Caudate nucleus (tissue), 63 donors: ENCODE measurements at places on chromosomes 4 and X.

DNA sequence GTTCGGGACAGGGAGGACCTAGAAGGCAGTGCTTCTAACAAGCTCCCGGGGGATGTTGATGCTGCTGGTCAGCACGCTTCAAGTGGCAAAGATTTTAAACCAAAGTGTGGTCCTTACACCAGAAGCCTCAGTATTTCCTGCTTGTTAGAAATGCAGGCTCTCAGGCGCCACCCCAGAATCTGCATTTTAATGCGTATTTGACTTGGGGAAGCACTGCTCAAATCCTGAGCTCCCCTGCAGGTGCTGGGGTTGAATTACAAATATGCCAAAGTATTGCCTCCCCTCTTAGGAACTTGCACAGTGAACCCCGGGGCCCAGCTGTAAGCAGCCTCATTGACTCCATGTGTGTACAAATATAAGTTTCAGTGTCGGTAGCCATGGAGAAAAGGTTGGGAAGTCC, 70.8 kb upstream of the RAI2 start:
- DNase-seq = no peak

- no peak for DNase-seq
Observed at GRCh38 chr4:183729069-183729406, 69.9 kb downstream of the TRAPPC11 start.

DNA sequence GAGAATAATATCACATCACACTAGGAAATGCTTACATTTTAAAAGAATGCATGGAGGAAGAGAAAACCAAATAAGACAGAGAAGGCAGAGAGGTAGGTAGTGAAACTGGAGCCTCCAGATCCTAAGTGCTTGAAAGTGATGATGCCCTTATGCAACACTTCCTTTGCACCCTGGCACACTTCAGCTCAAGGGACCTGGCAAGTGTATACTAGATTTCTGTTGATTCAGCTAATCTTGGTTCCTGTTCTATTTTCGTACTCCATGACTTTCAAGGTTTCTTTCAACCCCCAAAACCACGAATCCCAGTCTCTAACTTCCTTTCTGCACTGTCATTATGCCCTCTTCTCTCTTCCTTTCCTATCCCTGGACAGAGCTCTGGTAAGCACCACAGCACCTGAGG, 36.9 kb upstream of the SH3KBP1 start:
- no peak for DNase-seq

DNA sequence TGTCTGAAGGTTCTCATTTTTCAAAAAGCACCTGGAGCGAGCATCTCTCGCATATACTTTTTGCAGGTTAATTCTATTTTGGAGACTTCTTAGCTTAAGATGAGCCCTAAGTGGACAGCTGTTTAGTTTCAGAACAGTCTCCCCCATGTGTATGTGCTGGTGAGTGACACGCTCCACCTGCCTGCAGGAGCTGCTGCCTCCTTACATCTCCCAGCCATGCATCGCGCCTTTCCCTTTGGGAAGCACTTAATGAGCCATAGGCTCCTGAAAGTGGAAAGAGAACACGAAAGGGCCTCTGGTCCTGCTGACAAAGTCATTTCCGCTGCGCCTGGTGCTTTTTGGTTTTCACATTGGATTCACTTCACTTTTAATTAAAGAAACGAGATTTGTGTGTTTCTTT, 56.1 kb downstream of the TRIML2 start:
- no peak for DNase-seq

GRCh38 chrX:120566817-120567216, 6.1 kb upstream of the CUL4B start:
- DNase-seq = no peak

- DNase-seq = no peak
Observed at GRCh38 chr4:32745351-32745750, 2025.2 kb downstream of the PCDH7 start.

- DNase-seq = no peak
Observed at GRCh38 chr4:183424109-183424744, 20.2 kb upstream of the CDKN2AIP start.

DNA sequence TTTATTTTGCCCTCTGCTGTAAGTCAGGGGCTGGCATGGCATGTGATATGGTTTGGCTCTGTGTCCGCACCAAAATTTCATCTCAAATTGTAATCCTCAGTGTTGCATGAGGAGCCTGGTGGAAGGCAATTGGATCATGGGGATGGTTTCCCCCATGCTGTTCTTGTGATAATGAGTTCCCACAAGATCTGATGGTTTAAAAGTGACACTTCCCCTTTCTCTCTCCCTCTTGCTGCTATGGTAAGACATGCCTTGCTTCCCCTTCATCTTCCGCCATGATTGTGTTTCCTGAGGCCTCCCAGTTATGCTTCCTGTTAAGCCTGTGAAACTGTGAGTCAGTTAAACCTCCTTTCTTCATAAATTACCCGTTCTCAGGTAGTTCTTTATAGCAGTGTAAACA, 72.0 kb upstream of the MSX1 start:
- no peak for DNase-seq

GRCh38 chr4:122017296-122017695, 65.4 kb upstream of the TRPC3 start:
- no peak for DNase-seq

GRCh38 chr4:105895583-105896460, 551 bp downstream of the NPNT start:
- DNase-seq = no peak

DNA sequence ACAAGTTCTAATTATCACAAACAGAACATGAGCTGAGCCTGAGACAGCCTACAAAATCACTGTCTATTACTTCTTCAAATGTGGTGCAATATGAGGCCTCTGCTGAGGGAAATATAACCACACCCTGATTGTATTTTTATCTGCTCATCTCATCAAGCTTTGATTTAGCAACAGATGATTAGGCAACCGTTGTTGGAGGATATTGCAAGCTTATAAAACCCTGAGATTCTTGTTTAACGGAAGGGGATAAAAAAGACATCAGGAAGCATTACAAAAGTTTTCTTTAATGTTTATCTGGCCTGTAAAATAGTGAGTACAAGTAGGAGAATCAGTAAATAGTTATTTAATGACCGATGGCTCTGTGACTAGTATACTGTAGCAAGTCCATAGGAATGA, 108.5 kb downstream of the ZNF330 start:
- DNase-seq = no peak

- no peak for DNase-seq
Observed at GRCh38 chr4:87032884-87033533, 98.2 kb downstream of the AFF1 start.

GRCh38 chr4:102263024-102263787, 82.1 kb downstream of the SLC39A8 start:
- no peak for DNase-seq

DNA sequence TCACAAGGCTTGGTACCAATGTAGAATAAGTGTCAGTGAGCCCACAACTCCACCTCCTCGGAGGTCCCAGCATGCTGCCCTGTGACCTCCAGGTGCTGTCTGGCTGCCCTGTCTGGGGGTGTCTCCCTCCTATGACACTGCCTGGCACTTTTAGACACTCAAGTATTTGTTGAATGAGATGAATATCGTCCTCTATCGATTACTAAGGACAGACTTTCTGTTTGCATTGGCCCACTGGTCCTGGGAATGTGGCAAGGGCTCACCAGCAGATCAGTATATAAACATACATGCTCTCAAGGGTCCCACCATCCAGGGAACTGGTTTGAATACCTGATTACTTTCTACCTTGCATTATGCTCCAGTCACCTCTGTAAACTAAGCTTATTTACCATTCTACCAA, 333.0 kb downstream of the NR3C2 start:
- no peak for DNase-seq

DNA sequence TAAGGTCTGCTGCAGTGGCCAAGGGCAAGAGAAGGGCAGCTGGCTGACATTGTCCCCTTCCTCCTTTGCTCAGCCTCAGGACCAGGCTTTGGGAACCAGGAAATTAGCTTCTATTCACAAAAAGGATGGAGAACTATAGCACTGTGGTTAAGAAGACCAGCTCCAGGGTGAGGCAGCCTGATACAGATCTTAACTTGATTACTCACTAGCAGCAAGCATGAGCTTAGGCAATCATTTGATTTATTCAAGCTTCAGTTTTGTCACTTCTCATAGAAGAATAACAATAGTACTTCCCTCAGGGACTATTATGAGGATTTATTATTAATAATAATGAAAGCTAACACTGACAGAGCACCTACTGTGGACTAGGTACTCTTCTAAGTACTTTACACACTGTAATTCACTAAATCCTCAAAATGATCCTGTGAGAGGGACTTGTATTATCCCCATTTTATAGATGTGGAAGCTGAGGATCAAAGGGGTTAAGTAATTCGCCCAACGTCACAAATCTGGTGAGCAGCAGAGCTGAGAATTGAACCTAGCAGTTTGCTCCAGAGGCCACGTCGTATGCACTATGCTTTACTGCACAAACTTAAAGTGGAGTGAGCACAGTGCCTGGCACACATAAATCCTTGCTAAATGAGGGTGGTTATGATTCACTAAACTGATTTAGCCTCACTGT, 130.4 kb upstream of the PAK3 start:
- DNase-seq = no peak

DNA sequence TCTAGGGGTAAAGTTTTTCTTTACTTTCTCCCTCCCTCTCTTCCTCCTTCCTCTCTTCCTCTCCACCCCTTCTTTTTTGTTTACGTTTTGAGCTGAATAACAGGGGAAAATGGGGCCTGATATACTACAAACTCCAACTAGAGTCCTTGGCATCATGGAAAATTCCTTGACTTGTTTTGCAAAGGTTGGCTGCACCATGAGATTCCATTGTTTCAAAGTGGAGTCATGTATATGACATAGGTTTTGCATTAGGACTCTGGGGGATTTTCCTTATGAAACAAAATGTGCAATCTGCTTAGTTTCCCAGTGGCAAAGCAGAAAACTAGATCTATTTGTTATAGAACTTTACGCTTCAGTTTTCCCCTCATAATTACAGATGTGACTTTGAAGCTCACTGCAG, 233.5 kb upstream of the PGRMC2 start:
- DNase-seq = no peak

DNA sequence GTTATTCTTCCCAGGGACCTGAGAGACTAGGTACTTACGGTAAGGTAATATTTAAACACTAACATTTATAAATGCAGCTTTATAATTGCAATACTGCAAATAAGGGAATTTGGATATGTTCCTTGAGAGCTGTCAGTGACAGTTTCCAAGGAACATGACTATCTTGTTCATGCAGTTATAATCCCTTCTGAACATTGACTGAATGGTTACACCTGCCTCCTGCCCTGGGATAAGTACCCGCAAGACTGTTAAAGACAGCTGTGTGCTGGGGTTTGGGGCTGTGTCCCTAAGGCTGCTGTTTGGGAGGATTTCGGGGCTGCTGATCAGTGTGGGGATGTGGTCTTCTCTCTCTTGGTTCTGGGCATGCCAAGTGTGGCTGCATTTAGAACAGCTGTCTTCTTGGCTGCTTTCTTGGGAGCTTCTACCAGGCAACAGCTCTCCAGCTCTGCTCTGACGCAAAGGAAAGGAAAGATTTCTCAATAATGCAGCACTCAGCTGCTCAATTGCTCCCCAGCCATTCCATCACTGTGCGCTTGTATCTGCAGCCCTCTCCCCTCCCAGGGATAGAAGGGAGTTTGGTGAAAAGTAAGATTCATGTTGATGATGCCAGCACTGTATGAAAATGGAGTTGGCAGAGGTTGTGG, 298.8 kb upstream of the TAPT1 start:
- DNase-seq = no peak

DNA sequence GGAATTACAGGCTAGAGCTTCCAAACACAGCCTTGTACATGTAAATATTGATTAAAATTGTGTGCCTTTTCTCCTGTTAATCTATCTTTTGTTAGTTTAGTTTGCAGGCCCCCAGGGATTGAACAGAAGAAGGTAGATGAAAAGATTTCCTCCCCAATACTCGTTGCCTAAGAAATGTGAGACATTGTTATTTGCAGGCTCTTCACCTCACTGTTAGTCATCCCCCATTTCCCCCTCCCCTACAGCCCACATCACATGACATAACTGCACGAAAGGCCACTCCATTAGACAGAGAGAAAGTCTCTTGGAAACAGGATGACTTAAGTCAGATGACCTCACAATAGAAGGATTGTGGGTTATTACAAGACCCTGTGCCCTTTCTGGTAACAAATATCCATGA, 13.3 kb upstream of the MID1 start:
- DNase-seq = no peak

- no peak for DNase-seq
Observed at GRCh38 chrX:41009850-41010846, 75.1 kb upstream of the USP9X start.

DNA sequence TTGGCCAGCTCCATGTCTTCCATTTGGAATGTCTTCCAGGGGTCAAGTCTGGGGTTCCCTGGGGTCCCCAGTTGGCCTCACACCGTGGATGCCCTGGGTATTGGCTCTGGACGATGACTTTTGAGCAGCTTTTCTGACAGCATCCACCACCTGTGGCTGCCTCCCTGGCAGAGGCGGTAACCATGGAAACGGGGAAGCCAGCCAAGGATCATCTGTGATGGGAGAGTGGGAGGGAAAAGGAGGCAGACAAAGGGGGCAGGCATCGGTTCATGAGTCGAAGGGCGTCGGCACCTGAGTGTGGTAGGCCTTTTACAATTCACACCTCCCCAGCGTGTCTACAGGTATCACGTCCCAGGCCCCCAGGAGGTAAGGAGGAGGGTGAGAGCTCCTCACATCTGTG, 152.2 kb downstream of the ASMT start:
- DNase-seq = peak; percentile 80

- no peak for DNase-seq
Observed at GRCh38 chr4:59583845-59584568, 1616.1 kb upstream of the ADGRL3 start.
